ENCODE measurements at places on chromosomes 7 and 10. TPM values are rescaled to one million over a fixed set of nuclear protein-coding genes. Genes with fewer than 3 reads are reported as not detected.

LLCFC1 gene
- total RNA-seq, result not detected

- no peak for DNase-seq
Observed at GRCh38 chr10:69389827-69390490, 26.8 kb downstream of the TACR2 start.

- peak; percentile 47 for DNase-seq
Observed at GRCh38 chr7:8442814-8443304, 9.4 kb downstream of the NXPH1 start.

- DNase-seq, result no peak
Observed at GRCh38 chr10:35554461-35555056, 50.6 kb upstream of the GJD4 start.

Measured in ovary (tissue), 10 donors.